ENCODE measurements at places on chromosomes 1 and 21. TPM values are rescaled to one million over a fixed set of nuclear protein-coding genes. Genes with fewer than 3 reads are reported as not detected.

- no peak for DNase-seq
These were observed 36.2 kb downstream of the LPAR3 start for GRCh38 chr1:84856726-84857270.

- no peak for DNase-seq
These were observed 16.7 kb downstream of the USP48 start for GRCh38 chr1:21766210-21766609.

The MYOC gene
- total RNA-seq = not detected

GRCh38 chr1:183590244-183591191 is at the start of gene NCF2:
Gene NCF2 (minus strand): TSS chr1:183590459. CDS start chr1:183590329, 130 bp downstream.
- DNase-seq = peak; percentile 91

DNA sequence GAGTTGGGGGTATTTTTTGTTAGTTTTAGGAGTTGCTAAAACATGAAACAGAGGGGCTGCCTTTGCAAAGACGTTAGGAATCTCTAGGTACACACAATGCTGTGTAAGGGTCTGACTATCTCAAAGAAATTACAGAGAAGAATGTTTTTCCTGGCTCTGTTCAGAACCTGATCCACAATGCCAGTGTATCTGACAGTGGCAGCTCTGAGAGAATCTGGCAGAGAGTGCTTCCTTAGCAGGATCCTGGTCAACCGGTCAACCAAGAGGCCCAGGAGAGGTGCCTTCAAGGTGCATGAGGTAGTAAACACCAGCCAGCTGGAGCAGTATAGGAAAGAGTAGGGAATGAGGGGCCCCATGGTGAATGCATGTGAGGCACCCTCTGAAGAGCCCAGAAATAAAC is 40.9 kb upstream of the RGS1 start:
- peak; percentile 19 for DNase-seq

The CLEC20A gene
- total RNA-seq = not detected

The RPE65 gene
- not detected for total RNA-seq

DNA sequence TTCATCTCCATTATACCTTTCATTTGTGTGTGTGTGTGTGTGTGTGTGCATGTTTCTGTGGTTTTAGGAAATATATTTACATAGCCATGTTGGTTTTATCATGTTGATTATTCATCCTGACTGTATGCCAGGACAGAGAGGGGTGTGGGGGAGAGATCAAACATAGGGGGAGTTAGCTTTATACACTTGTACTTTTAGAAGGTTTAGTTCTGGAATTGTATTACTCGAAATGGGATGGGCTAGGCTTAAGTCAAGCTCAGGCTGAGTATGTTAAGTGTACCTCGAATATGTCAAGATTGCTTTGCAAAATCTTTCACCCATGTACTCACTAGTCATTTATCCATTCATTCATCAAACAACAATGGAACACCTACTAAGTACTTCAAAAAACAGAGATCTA is 123.3 kb downstream of the HMCN1 start:
- no peak for DNase-seq

DNA sequence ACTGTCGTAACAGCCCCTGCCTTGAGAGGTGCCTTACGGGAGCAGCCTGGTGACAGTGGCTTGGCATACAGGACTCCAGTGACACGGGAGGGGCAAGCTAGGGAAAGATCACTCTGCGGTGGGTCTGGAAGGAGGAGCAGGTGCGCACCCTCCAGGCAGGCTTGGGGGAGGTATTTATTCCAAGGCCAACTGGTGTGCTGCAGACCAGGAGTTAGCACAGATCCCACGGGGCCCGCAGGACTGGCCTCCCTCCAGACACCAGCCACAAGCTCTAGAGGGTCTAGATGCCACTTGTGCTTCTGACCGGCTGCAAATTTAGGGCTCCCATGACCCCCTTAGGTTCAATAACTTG is 22.1 kb downstream of the PSEN2 start:
- no peak for DNase-seq

DNA sequence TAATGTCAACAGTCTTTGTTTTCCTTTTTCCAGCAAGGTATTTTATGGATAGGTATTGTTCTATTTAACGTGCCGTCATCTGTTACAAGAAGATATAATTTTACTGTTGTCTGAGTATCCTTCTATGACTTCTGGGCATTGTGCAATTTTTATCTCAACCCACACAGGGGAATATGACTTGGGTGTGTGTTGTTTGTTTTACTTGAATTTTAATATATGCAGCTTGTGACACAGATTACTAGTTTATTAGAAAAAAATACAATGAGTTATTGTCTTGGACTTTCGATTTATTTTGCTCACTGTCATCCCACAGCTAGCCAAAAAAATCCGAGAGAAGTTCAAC is 111.9 kb downstream of the CACHD1 start:
- no peak for DNase-seq

DNA sequence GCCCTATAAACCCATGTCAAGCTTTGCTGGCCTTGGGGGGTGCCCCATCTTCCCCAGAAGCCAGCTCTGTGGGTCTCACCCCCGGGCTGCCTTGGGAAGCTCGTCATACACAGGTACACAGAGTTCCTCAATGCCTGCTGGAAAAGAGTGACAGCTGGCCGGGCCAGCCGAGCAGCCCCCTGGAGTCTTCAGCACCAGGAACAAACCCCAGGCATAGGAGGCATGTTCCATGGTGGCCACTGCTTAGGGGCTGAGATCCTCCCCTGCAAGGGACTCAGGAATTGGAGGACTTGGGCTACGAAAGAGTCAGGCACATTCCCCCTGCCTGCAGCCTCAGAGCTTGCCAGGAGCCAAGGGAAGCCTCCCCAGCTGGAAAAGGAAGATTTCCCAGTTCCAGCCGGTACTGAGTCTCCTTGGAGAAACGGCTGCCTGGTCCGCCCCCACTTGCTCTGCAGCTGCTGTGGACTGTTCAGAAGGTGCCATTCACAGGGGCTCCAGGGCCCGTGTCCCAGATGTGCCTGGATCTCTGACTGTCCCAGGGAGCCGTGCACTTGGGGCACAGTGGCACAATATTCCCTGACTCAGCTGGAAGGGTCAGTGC is 89.5 kb downstream of the STUM start:
- DNase-seq = peak; percentile 45

GRCh38 chr1:206049293-206049692 is 3.7 kb upstream of the RHEX start:
- no peak for DNase-seq

DNA sequence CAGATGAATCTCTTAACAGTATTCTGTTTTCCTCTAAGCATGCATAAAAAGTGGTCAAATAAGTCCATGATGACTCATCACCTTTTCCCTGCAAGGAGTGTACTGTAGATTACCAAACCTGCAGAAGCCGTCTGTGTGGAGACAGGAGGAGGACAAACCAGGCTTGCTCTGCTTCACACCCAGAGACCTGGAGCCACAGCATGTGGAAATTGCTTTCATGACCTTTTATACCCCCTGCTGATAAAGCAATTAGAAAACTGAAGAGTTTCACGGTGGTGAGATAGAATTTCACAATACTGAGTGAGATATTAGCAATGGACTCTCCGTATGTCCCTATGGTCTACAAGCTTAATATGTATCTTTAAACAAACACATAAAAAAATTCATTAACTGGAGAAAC is 9.4 kb downstream of the CORT start:
- no peak for DNase-seq

GRCh38 chr1:114105421-114105979 is 48.2 kb downstream of the SYT6 start:
- no peak for DNase-seq

The CFHR3 gene
- total RNA-seq = not detected

GRCh38 chr1:18536356-18536755 is 55.6 kb downstream of the KLHDC7A start:
- no peak for DNase-seq

DNA sequence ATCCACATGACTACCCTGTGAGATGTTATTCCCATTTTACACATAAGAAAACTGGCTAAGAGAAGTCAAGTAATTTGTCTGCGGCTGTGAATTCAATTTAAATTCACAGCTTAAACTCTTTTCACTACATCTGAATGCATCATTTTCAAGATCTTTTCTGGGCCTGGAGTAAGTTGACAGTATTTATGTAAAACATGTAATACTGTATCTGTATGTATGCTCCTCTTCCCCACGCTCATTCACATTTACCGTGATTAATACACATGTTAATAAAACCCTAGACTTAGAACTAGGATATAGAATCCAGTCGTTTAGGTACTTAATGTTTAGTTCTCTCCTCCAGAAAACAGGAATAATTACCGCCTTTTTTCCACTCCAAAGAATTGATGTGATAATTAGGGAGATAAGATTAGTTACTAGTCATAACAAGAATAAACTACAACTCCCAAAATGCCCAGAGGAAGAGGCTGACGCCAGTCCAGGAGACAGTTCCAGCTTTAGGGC is 442 bp upstream of the PPP1R12B start:
- no peak for DNase-seq

DNA sequence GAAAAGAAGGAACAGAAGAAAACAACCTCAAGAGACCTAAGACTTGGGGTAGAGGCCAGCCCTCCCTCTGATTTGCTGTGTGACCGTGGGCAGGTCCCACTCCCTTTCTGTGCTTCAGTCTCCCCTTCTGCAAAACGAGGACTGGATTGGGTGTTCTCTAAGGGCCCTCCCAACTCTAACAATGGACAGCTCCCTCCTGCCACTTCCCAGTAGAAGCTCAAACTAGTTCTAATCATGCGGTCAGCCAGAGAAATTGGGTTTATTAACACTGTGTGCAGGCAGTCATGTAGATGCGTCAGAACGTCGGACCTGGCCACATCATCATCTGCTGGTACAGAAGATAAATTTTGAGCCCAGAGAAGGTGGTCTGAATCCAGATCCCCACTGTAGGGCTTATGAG is 1.6 kb upstream of the PADI4 start:
- DNase-seq = no peak

GRCh38 chr1:114152508-114153260 is 985 bp downstream of the SYT6 start:
- DNase-seq = no peak

- DNase-seq = no peak
These were observed 6.2 kb downstream of the SLC2A1 start for GRCh38 chr1:42952303-42953001.

DNA sequence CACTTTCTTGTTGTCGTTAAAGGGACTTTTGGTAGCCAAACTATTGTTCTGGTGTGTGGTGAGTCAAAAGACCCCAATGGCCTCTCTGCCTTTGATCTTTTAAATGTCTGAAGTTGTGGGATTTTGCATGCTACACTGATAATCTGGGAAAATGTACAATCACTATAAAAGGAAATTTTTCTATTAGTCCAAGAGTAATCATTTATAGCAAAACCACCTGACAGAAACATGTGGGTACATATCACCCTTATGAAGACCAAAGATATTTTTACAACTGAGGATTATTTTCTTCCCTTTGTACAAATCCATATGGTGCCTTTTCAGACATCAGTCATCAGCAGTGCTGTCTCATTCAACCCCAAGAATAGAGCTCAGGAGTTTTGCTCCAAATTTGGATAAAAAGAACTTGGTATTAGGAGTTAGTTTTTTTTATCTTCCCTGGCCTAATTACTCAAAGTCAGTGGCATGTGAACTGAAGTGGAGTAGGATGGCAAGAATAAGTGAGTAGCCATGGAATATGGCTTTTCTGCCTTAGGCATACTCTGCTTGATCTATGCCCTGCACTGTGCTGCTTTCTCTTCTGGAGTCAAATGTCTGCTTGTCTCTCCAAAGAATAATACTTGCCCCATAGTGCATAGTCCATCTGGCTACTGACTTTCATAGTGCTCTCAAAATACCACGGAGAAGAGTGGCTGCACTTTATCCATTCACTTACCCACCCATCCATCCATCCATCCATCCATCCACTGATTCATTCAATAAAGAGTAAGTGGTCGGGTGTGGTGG is 13.5 kb downstream of the GREM2 start:
- DNase-seq = no peak

DNA sequence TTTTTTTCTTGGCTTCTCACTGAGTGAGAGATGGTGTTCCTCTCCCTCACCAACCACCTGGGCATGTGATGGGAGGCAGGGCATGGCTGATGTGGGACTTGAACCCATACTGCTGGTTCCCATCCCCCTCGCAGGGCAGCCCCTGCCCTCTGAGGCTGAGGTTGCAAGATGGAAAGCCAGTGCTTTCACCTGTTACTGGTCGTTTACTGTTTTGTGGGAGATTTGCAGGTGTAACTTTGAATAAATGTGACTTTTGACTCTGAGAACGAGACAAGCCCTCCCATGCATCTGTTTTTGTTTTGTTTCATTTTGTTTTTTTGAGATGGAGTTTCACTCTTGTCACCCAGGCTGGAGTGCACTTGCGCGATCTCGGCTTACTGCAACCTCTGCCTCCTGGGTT is 21.6 kb downstream of the C1orf167 start:
- no peak for DNase-seq

- no peak for DNase-seq
These were observed 152.8 kb downstream of the GRIK3 start for GRCh38 chr1:36881541-36881940.

DNA sequence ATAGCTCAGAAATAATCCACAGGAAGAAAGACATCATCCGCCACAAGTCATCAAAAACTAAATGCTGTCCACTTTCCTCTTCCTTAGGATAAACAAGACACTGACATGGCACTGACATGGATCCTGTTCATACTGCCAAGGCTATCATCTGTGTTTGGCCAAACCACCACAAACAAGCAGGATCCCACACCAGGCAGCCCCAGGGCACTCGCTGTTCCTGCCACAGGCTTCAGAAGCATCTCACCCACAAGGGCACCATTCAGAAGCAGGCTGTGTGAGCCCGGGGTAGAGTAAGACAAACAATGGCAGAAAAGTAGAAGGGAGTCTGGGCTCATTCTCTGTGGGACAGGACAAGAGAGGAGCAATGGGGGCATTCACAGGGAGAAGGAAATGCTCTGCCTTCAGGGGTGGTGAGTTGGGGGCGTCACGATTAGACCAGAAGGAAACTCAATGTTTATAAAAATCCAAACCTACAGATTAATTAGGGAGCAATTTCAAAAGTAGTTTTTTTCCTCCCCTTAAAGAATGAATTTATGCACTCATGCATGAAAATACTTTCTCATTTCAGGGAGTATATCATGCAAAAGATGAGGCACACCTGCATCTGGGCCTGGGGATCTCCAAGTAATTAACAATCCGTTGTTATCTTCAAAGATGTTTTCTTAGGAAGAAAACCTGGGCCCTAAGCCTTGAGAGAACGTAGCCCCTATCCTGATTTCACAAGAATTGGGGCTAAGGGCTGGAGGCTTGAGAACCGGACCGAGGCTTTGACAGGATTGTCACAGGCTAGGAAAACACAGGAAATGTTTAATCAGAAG is 43.3 kb upstream of the ATP1A1 start:
- peak; percentile 68 for DNase-seq

The DNAH14 gene
- total RNA-seq = not detected

The ZNF683 gene
- not detected for total RNA-seq

- no peak for DNase-seq
These were observed 87.8 kb upstream of the MAP1LC3C start for GRCh38 chr1:242086706-242087105.

The ROR1 gene
- total RNA-seq = not detected

DNA sequence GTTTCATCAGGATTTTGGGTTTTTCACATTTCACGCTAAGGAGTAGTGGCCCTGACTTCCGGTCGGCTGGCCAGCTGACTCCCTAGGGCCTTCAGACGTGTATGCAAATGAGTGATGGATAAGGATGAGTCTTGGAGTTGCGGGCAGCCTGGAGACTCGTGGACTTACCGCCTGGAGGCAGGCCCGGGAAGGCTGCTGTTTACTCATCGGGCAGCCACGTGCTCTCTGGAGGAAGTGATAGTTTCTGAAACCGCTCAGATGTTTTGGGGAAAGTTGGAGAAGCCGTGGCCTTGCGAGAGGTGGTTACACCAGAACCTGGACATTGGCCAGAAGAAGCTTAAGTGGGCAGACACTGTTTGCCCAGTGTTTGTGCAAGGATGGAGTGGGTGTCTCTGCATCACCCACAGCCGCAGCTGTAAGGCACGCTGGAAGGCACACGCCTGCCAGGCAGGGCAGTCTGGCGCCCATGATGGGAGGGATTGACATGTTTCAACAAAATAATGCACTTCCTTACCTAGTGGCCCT is 23.1 kb upstream of the TNFRSF1B start:
- DNase-seq = no peak

Measured in Karpas-422 (cell line).